Stimulated activated CD4-positive, alpha-beta T cell treated with anti-CD3 and anti-CD28 coated beads, TNF-alpha, amount 100 ng/mL, for 48 hours (primary cell): ENCODE measurements at places on chromosomes 5 and 9.

- DNase-seq: no peak
Observed at GRCh38 chr9:73231203-73231602, 79.5 kb downstream of the ANXA1 start.

DNA sequence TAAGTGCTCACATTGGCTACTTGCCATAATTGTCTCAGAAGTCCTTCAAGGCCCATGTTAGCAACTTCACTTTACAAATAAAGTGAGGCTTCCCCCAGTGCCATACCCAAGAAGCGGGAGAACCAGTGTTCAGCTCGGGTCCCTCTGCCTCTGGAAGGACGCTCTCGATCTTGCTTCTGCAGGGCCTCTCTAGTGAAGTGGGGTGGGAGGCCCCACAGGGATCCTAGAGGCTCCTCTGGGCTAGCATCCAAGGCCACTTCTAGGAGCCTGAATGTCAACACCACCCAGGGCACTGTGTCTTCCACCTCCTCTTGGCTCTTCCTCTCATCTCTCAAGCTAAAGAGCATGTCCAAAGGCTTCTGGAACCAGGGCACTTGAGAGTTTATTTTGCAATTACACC lies 282.5 kb downstream of the GADD45G start:
- DNase-seq: no peak

DNA sequence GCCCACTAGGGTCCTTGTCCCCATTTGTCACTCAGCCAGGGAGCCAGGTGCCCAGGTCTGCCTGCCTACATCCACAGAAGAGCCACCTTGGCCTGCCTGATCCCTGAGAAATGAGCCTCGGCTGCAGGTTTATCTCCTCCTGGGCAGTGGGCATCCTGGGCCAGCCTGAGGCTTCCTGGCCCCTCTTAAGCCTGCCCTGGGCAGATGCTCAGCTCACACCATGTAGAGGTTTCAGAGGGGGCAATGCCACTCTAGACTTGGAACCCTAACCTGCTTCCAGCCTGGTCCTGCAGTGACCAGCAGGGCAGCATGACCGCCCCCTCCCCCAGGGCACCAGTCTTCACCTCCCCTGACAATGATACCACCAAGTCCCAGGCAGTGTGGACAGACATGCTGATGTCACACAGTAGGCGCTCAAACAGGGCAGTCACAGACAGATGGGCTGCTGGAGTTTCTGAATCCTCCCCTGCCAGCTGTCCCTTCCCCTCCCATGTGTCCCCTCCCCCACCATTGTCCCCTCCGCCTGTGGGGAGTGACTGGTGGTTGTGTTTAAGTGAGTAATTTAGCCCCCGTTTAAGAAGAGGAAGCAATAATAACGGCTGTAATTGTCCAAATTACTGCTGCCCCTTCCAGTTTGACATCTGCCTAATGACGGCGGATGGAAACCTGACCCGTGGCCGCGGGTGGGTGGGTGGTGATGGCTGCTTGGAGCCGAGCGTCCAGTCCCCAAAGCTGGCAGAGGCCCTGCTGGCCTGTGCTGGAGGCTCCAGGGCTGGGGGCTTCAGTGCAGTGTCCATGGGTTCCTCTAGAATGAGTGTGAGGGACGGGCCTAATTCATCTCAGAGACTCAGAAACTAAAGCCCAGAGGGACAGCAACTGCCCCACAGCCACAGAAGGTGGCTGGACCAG lies 147.7 kb downstream of the BARX1 start:
- DNase-seq: no peak

GRCh38 chr9:5095795-5096194 lies 89.6 kb downstream of the INSL6 start:
- DNase-seq: no peak

DNA sequence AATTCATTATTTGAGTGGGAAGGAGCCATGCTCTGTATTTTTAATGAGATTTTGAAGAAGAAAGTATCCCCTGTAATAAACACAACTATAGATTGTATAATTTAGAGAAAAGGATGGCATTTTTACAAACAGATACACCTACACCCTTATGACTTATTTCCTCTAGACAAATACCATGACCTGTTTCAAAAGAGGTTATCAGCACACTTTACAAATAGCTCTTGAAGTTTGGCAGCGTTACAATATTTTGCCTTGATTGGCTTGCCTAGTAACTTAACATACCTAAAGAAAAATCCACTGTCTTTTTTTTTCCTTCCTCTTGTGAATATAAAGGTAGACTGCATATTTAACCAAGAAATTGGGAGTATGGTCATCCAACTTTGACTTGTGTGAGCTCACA lies 28.5 kb upstream of the CETN3 start:
- no peak for DNase-seq

DNA sequence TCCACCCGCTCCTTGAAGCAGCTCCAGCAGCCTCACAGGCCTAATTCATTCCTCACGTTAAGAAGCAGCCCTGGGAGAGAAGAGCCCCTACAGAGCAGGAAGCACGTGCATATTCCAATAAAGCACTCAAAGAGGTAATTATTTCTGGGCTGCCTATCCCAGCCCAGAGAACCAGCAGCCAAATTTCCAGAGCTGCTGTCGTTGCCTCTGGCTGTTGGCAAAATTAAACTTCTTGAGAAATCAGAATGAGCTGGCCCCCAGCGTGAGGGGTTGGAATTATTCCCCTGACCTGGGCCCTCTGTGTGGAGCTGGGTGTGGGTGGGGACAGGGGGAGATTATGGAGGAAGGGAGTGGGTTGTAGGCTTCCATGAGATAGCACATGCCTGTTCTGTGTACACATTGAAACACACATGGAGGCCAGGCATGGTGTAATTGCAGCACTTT lies 86.8 kb upstream of the HSPA9 start:
- no peak for DNase-seq

GRCh38 chr5:177103523-177104253 lies 17.0 kb downstream of the FGFR4 start:
- DNase-seq: no peak

GRCh38 chr9:107751567-107752210 lies 262.1 kb upstream of the KLF4 start:
- DNase-seq: no peak

DNA sequence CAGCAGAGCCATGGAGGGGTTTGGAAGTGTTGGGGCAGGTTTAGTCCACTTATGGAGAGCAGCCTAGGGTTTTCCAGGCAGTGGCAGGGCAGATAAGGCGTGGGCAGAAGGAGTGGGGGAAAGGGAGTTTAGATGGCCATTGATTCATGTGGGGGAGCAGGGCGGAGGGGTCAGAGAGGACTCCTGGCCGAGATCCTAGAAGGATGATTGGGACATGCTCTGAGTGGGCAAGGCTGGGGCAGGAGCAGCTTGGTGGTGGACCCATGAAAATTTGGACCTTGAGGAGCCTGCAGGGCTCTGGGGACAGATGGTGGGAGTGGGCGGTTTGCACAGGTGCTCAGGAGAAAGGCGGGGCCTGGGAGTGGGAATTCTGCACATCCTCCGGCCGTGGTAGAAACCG lies 18.1 kb upstream of the TOR2A start:
- no peak for DNase-seq

GRCh38 chr5:170882345-170882744 lies 20.5 kb downstream of the RANBP17 start:
- no peak for DNase-seq

DNA sequence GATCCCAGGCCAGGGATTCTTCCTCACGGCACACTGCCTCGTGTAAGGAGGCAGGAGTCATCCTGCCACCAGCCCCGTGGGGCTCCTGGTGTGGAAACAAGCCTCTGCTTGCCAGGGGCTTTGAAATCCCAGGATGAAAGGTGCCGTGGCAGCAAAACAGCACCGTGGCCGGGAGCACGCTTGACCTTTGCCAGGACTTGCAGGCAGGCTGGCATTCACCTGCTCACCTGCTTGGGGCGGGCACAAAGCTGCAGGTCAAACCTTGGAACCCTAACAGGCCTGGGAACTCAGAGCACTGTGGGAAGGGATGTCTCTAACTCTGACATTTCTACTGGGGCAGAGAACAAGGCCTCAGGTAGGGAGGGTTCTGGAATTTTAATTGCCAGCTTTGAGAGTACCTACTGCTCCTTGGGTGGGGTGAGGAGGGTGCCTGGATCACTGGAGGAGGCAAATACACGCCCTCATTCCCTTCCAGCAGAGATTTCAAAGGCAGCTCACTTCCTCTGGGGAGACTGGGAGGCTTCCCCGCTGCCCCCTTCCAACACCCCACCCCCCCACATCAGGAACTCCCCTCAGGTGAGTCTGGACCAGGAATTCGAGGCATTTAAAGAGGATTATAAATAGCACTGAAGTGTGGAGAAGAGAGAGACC lies 45.6 kb upstream of the STXBP1 start:
- no peak for DNase-seq

- no peak for DNase-seq
Observed at GRCh38 chr9:4943346-4943745, 41.7 kb upstream of the JAK2 start.

DNA sequence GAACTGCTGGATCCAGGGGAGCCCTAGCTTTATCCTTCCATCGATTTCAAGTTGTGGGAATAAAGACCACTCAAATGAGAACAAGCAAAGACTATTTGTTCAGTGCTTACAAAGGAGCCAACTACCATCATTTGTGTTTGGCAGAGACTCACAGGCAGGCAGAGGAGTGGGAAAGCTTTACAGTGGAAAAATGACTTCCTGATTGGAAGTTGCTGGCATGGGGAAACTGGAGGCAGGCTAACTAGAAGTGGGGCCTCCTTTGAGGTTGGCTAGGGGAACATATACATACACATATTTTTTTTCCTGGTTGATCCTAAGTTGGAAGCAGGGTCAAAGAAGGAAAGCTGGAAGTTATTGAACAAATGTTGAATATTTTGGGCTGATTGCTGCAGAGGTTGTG lies 121.7 kb downstream of the ACTBL2 start:
- DNase-seq: no peak

DNA sequence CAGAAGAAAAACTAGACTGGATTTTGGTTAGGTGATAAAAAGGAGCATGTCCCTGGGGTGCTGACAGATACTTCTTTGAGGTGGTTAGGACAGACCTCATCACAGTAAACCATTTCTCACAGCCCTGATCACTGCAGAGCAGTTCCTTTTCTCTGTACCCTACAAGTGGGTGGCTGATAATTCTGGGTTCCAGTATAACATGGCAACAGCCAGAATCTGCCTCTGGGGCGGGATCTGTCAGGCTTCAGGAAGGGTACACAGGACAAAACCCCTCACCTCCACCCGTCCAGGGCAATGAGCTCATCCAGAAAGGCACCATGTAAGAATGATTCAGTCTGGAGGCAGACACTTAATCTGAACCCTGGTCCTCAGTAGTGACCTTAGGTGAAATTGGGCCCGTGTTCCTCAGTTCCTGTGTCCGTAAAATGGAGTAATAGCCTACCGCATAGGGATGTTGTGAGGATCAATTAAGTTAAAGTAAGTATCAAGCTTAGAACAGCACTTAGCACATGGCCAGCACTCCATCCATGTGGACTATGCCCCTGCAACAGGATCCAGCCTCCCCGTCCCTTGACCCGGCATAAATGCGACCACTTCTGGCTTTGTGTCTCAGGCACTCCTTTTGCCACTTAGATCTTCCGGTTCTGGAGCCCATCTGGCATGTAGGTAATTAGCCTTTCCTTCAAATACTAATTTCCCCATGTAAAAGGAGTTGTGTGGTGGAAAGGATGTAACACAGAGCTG lies 129.2 kb downstream of the LHFPL2 start:
- DNase-seq: no peak

DNA sequence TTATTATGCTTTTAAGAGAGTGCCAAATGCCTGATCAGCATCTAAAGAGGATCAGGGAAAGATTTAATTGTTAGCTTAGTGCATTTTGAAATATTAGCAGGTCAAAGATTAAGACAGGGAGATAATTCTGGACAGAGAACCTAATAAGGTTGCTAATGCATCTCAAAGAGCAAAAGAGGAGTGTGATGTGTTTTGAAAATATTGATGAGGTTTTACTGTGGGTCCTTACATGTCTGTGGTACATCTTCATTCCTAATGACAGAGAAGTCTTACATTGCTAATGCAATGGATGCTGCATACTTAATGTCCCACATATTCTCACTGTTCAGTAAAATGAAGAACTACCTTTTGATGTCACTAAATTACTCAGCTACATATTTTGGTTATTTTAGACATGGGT lies 154.1 kb downstream of the TAF11L14 start:
- DNase-seq: no peak

DNA sequence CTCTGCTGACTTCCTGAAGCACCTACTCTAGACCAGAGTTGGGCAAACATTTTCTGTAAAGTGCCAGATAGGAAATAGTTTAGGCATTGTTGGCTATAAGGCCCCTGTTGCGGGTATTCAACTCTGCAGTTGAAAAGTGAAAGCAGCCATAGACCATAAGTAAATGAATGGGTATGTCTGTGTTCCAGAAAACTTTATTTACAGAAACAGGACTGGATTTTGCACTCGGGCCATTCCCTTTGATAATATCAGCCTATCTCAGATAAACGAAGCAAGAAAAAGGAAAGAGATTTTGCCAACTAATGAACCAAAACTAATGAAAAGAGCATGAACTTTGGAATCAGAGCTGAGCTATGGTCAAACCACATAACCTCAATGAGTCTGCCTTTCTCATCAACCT lies 184.4 kb downstream of the SAXO1 start:
- no peak for DNase-seq

DNA sequence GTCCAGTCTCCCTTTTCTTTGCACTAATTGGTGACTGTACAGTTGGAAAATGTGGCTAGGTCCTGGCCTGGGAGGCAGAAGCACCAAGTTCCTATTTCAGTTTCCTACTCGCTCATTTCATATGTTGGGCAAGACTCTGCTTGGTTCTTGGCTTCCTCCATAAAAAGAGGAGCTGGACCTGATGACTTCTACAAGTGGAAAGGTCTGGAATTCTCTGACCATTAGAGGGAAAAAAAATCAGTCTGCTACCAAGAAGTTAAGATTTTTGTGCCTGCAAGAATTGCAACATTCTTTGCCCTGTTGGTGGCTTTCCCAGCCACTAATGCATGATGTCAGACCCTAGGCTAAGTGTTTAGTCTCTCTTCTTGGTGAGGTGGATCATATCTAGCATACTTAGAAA lies 91.5 kb downstream of the WDR41 start:
- no peak for DNase-seq

DNA sequence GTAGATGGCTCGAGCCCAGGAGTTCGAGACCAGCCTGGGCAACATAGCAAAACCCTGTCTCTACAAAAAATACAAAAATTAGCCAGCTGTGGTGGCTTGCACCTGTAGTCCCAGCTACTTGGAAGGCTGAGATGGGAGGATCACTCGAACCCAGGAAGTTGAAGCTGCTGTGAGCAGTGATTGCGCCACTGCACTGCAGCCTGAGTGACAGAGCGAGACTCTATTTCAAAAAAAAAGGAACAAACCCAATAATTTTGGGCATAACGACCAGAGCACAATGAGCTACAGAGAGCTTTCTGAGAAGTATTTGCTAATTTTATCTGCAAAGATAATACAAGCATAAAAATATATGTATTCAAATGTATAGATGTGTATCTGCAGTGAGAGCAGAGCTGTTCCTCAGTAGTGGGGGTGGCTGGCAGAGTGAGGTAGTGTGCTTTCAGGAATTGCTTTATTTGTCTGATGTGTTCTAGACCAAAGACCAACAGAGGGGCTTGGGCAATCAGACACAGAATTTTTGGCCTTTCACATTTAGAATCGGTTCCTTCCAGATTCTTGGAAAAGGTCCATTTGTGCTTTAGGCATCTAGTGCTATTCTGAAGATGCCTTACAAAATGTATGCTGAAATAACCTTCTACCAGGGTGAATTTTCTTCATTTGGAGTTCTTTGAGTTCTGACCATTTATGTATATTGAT lies 5.2 kb downstream of the DOCK8 start:
- DNase-seq: no peak

GRCh38 chr5:53871775-53872174 lies 311.3 kb downstream of the NDUFS4 start:
- DNase-seq: no peak

- DNase-seq: no peak
Observed at GRCh38 chr5:149948993-149949392, 4.4 kb upstream of the PDE6A start.
